ENCODE measurements at places on chromosomes 3 and 15. TPM values are rescaled to one million over a fixed set of nuclear protein-coding genes. Genes with fewer than 3 reads are reported as not detected.

The CD86 gene
- not detected for total RNA-seq

GRCh38 chr15:82532383-82532990 is 7.8 kb downstream of the RPS17 start:
- no peak overlapping the region for H3K27ac ChIP-seq
- H3K4me3 ChIP-seq = no peak overlapping the region
- no peaks in the 10 kb centered on the region for H3K27me3 ChIP-seq
- DNase-seq = no peak

The CPN2 gene
- total RNA-seq = not detected

- no peaks in the 10 kb centered on the region for H3K27me3 ChIP-seq
- peak overlapping the region; percentile 75 for H3K4me3 ChIP-seq
- peak overlapping the region; percentile 72 for H3K27ac ChIP-seq
- H3K4me1 ChIP-seq = peaks cover 13% of the 10 kb centered on the region
- no peak for DNase-seq
- no peaks in the 10 kb centered on the region for H3K36me3 ChIP-seq
These were observed 17.3 kb downstream of the SPATA12 start for GRCh38 chr3:57077630-57078343.

GRCh38 chr3:7684182-7684715 is 817.4 kb upstream of the LMCD1 start:
- DNase-seq = no peak
- no peaks in the 10 kb centered on the region for H3K27me3 ChIP-seq
- H3K36me3 ChIP-seq = no peaks in the 10 kb centered on the region
- H3K27ac ChIP-seq = no peak overlapping the region
- peaks cover 10% of the 10 kb centered on the region for H3K4me1 ChIP-seq
- H3K4me3 ChIP-seq = no peak overlapping the region

- H3K4me3 ChIP-seq = no peak overlapping the region
- no peaks in the 10 kb centered on the region for H3K36me3 ChIP-seq
- no peaks in the 10 kb centered on the region for H3K4me1 ChIP-seq
- H3K27ac ChIP-seq = no peak overlapping the region
- no peak for DNase-seq
These were observed 244.1 kb upstream of the PDZRN3 start for GRCh38 chr3:73868688-73869315.

- no peaks in the 10 kb centered on the region for H3K27me3 ChIP-seq
- H3K4me3 ChIP-seq = no peak overlapping the region
- no peaks in the 10 kb centered on the region for H3K36me3 ChIP-seq
- no peak for DNase-seq
- H3K4me1 ChIP-seq = no peaks in the 10 kb centered on the region
These were observed 1334.4 kb upstream of the ALCAM start for GRCh38 chr3:104032283-104032682.

- H3K27me3 ChIP-seq = no peaks in the 10 kb centered on the region
- H3K36me3 ChIP-seq = no peaks in the 10 kb centered on the region
- peak; percentile 80 for DNase-seq
- H3K4me1 ChIP-seq = peaks cover 21% of the 10 kb centered on the region
- peak overlapping the region; percentile 47 for H3K27ac ChIP-seq
- H3K4me3 ChIP-seq = no peak overlapping the region
These were observed 162.0 kb downstream of the KLF13 start for GRCh38 chr15:31488437-31489204.

DNA sequence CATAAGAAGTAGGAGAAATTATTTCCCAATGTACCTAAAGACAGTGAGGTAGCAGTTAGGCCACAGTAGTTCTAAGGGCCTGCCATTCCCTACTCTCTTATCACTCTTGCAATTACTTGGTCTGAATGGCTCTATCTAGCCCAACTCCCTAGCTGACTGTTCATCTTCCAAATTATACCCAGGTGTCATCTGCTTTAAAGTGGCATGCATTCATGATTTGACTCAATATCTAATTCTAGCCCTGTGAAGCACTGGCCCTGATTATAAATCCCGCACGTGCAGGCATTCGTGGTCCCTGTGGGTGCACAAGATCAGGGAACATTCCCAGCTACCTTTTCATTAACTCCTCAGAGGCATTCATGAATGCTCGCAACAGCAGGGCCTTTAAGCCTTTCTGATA is 43.1 kb upstream of the ZNF774 start:
- no peaks in the 10 kb centered on the region for H3K4me1 ChIP-seq
- no peaks in the 10 kb centered on the region for H3K36me3 ChIP-seq
- no peak overlapping the region for H3K27ac ChIP-seq
- no peak overlapping the region for H3K4me3 ChIP-seq
- H3K27me3 ChIP-seq = no peaks in the 10 kb centered on the region

DNA sequence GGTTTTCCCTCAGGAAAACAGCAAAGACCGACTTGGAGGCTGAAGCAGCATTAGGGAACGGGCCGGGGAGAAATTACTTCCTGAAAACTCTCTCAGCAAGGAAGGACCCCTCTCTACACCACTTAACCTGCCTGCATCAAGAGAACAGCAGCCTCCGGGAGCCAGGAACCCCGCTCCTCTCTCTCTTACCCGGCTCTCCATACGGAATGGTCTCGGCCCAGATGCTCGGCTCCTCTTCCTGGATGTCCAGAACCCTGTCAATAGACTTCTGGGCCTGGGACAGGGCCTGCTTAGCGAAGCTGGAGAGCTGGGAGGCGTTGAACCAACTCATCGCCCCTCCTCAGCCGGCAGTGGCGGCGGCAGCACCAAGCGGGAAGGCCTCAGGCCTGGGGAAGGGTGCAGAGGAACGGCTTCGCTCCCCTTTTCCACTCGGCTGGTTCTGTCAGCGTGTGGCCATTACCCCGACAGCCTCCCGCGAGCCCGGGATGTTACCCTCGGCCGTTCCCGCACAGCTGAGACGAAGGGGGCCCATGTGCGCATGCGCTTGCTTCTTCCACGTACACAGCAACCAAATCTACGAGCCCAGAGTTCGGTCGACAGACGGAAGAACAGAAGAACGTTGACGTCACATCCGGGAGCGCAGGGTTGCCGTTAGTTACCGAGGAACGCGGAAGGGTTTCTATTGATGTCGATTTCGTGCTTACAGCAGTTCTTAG is at the start of gene TMF1:
TSS of gene TMF1 (minus strand) at position 578 of the 716 bp plus-strand sequence. CDS start at position 331, 247 bp downstream.
- H3K4me1 ChIP-seq = peaks cover 10% of the 10 kb centered on the region
- H3K36me3 ChIP-seq = peaks cover 20% of the 10 kb centered on the region
- no peaks in the 10 kb centered on the region for H3K27me3 ChIP-seq
- H3K27ac ChIP-seq = peak within 1 kb of the TSS; percentile 61

DNA sequence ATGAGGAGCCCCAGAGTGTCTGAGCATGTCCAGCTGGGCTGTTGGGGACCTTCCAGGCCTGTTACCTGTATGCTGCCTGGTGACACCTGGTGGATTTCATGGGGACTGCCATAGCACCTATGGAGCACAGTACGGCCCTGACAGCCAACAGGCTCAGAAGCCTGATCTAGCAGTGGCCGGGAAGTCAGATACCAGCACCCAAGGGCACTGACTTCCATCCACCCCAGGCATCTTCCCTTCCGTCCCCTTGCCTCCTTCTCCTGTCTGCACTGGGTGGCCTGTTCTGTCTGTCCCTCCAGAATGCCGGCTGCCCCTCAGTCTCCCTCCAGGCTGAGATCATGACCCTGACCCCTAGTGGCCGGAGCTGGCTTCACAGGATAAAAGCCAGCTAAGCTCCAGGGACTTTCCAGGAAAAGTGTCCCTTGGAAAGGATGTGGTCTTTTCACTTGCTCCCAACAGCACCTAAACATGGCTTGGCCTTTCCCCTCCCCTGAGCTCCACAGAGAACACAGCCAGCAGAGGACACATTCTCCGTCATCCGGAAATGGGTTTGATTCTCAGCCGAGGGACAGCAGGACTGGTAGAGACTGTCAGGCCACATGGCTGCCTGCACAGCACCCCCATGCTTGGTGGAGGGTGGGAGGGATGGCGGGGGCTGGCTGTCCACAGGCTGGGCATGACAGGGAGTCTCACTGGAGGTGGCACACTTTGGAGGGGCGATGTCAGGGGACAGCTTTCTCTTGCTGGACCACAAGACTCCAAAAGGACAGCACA is 9.5 kb downstream of the RPS17 start:
- peak; percentile 73 for DNase-seq
- peaks cover 7% of the 10 kb centered on the region for H3K36me3 ChIP-seq
- peak overlapping the region; percentile 47 for H3K4me3 ChIP-seq
- H3K4me1 ChIP-seq = no peaks in the 10 kb centered on the region
- H3K27ac ChIP-seq = peak overlapping the region; percentile 41

GRCh38 chr15:71515375-71516186 is 294.8 kb upstream of the NR2E3 start:
- H3K36me3 ChIP-seq = no peaks in the 10 kb centered on the region
- H3K27me3 ChIP-seq = no peaks in the 10 kb centered on the region
- no peak overlapping the region for H3K27ac ChIP-seq
- no peak overlapping the region for H3K4me3 ChIP-seq

DNA sequence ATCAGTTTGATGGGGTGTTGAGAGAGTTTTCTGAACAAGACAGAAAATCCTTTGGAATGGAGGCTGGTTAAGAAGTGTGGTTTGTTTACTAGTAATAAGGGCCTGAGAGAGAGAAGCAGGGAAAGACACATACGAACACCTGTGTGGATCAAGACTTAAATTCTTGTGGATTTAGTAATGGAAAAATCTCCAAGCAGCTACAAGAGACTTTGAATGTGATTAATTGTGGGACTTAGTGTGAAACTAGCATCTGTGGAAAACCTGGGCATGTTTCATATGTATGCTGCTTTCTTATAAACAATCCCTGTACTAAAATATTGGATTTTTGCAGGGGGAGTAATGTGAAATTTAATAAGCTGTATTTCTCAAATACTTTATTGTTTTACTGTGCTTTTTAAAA is 399.1 kb downstream of the SI start:
- H3K4me3 ChIP-seq = no peak overlapping the region
- H3K36me3 ChIP-seq = no peaks in the 10 kb centered on the region
- no peaks in the 10 kb centered on the region for H3K27me3 ChIP-seq

GRCh38 chr3:73784686-73785392 is 160.1 kb upstream of the PDZRN3 start:
- DNase-seq = no peak
- no peaks in the 10 kb centered on the region for H3K27me3 ChIP-seq
- no peaks in the 10 kb centered on the region for H3K4me1 ChIP-seq
- H3K36me3 ChIP-seq = no peaks in the 10 kb centered on the region

The C3orf49 gene
- total RNA-seq = not detected

The GPR62 gene
- not detected for total RNA-seq

DNA sequence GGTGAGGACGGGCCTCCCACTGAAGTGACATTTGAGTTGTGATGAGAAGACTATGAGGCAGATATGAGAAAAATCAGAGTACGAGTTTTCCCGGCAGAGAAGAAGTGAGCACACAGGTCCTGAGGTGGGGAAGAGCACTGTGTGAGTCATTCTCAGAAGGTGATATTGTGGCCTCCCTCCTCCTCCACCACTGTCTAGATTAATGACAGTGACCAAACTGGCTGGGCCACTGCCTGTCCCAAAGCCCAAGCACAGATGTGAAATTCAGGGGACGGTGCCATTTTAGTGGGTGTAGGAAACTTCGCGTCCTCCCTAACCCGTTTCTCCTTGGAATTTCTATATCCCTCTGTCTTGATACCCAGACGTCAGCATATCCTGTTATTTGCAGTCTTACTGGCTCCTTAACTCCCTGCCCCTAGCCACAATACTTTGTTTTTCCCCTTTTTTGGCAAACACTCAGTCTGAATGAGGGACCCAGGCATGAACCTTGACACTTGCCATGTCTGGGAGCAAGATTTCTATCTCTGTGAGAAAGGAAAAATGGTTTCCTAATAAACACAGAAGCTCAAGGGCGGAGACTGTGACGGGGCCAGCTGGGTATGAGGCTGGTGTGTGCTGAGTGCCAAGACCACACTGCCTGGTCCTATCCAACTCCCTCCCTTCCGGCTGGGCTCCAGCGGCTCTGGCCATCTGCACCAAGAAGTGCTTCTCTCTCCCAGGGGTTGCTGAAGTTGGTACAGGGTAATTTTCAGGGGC is 15.2 kb downstream of the PRICKLE2 start:
- H3K4me1 ChIP-seq = no peaks in the 10 kb centered on the region
- no peaks in the 10 kb centered on the region for H3K36me3 ChIP-seq
- H3K27me3 ChIP-seq = peaks cover 22% of the 10 kb centered on the region
- no peak for DNase-seq
- no peak overlapping the region for H3K4me3 ChIP-seq

DNA sequence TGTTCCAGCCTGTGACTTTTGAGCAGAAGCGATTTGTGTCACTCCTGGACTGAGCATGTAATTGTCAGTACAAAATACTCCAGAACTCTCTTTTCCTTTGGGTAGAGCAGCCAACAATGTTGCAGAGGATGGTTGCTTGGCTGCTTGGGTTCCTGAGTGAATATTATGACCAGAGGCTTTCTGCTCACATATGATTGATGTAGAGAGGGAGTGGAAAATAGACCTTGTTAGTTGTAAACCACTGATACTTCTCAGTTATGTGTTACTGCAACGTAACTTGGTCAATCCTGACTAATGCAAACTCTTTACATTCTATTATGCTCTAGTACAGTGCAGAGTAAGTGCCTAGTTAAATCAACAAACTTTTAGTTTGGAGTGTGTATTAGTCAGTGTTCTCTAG is 322.6 kb upstream of the KCNH8 start:
- H3K27ac ChIP-seq = no peak overlapping the region
- no peak for DNase-seq
- H3K36me3 ChIP-seq = no peaks in the 10 kb centered on the region
- no peak overlapping the region for H3K4me3 ChIP-seq
- H3K27me3 ChIP-seq = no peaks in the 10 kb centered on the region

GRCh38 chr3:173003471-173003870 is 137.6 kb downstream of the SPATA16 start:
- no peak overlapping the region for H3K27ac ChIP-seq
- H3K36me3 ChIP-seq = no peaks in the 10 kb centered on the region
- H3K27me3 ChIP-seq = no peaks in the 10 kb centered on the region
- no peak overlapping the region for H3K4me3 ChIP-seq

The GABRA5 gene
- not detected for total RNA-seq

The STXBP5L gene
- not detected for total RNA-seq

The GABRG3 gene
- not detected for total RNA-seq

DNA sequence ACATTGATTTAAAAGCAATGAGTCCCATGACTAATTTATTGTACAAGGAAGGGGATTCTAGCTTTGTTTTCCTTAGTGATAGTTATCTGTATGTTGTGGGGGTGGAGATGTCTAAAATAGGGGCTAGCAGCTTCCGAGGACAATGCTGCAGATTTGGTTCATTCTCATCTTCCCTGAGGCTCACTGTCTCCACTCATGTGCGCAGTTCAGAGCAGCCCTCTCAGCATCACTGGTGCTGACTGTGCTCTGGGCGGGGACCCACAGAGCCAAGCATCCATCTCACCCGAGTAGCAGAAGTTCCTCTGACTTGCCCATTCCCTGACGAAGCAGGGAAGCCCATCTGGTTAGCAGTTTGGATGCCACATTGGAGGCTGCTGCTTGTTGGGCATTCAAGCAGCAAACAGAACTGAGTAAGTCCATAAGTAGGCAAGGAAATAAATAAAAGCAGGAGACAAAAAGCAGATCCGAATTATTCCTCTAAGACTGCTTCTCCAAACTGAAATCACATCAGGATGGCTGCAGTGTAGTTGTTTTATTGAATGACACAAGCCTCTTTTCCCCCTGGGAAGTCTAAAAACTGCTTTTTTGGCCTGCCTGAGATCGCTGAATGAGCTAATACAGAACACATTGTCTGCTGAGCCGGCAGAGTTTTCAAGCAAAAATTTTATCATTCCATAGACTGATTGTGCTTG is 27.5 kb downstream of the RARB start:
- H3K27ac ChIP-seq = no peak overlapping the region
- no peaks in the 10 kb centered on the region for H3K36me3 ChIP-seq
- no peak overlapping the region for H3K4me3 ChIP-seq
- no peak for DNase-seq
- no peaks in the 10 kb centered on the region for H3K4me1 ChIP-seq
- H3K27me3 ChIP-seq = peaks cover 13% of the 10 kb centered on the region

- no peak for DNase-seq
- no peak overlapping the region for H3K4me3 ChIP-seq
- H3K4me1 ChIP-seq = no peaks in the 10 kb centered on the region
- no peak overlapping the region for H3K27ac ChIP-seq
These were observed 76.0 kb upstream of the PRR20G start for GRCh38 chr3:127363891-127364290.
